ENCODE measurements at places on chromosomes 3 and 15. TPM values are rescaled to one million over a fixed set of nuclear protein-coding genes. Genes with fewer than 3 reads are reported as not detected.

- H3K27me3 ChIP-seq, result no peaks in the 10 kb centered on the region
- peak; percentile 22 for DNase-seq
- H3K4me3 ChIP-seq, result peak overlapping the region; percentile 96
- peaks cover 7% of the 10 kb centered on the region for H3K36me3 ChIP-seq
Observed at GRCh38 chr15:97961067-97961954, 808 bp downstream of the ARRDC4 start.

- H3K4me3 ChIP-seq, result no peak overlapping the region
- H3K27ac ChIP-seq, result no peak overlapping the region
- H3K36me3 ChIP-seq, result no peaks in the 10 kb centered on the region
- no peaks in the 10 kb centered on the region for H3K27me3 ChIP-seq
Observed at GRCh38 chr15:56234804-56235203, 8.9 kb downstream of the RFX7 start.

DNA sequence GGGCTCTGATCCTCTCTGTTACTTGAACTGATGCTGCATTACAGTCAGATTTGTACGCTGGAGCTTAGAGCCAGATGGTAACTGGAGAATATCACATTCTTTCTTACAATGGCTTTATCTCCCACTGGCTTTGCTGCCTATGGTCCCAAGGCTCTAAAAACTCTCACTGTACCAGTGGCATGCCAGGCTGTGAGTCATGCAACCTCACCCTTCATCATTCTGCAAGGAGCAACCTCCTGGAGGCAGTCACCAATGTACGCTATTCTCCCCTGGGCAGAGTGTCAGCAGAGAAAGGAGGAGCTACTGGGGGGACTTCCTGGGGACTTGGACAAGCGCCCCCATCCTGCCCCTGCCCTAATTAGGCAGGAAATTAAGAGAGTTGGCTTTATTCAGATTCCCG is 97.9 kb upstream of the EIF1B start:
- H3K4me3 ChIP-seq, result no peak overlapping the region
- H3K27ac ChIP-seq, result no peak overlapping the region
- DNase-seq, result no peak

- no peak overlapping the region for H3K27ac ChIP-seq
- DNase-seq, result no peak
- H3K4me1 ChIP-seq, result no peaks in the 10 kb centered on the region
Observed at GRCh38 chr15:91465086-91465485, 365.0 kb downstream of the SV2B start.

GRCh38 chr15:78264304-78265136 is at the start of gene DNAJA4:
Gene DNAJA4 (plus strand): TSS chr15:78264562. CDS start chr15:78264764, 202 bp downstream.
- DNase-seq, result no peak
- H3K27ac ChIP-seq, result peak within 1 kb of the TSS; percentile 89
- H3K4me1 ChIP-seq, result peaks cover 19% of the 10 kb centered on the region
- H3K4me3 ChIP-seq, result no peak within 1 kb of the TSS
- peaks cover 8% of the 10 kb centered on the region for H3K27me3 ChIP-seq

- peak overlapping the region; percentile 85 for H3K27ac ChIP-seq
- DNase-seq, result peak; percentile 44
- peaks cover 68% of the 10 kb centered on the region for H3K4me1 ChIP-seq
- no peaks in the 10 kb centered on the region for H3K27me3 ChIP-seq
- peak overlapping the region; percentile 18 for H3K4me3 ChIP-seq
Observed at GRCh38 chr3:67006460-67006859, 8.4 kb downstream of the KBTBD8 start.

GRCh38 chr3:57160076-57160764 is 4.9 kb downstream of the IL17RD start:
- peaks cover 70% of the 10 kb centered on the region for H3K4me1 ChIP-seq
- H3K27me3 ChIP-seq, result no peaks in the 10 kb centered on the region
- H3K36me3 ChIP-seq, result no peaks in the 10 kb centered on the region
- H3K4me3 ChIP-seq, result no peak overlapping the region
- H3K27ac ChIP-seq, result no peak overlapping the region

DNA sequence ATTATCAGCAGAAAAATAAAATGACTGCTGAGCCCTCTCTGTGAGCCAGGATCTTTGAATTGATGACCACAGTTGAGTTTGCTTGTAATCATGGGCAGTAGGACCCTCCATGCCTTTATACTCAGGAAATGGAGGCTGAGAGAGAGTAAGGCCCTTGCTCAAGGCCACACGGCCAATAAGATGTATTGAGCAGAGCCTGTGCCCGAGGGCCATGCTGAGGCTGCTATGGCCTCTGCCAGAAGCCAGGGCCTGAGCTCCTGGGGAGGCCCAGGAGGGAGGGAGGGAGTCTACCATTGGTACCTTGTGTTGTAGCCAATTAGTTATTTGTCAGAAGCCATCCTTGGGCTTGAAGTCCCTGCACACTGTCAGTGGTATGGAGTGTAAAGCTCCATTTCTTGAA is 151.4 kb downstream of the DNAJB8 start:
- H3K36me3 ChIP-seq, result no peaks in the 10 kb centered on the region
- H3K4me1 ChIP-seq, result peaks cover 13% of the 10 kb centered on the region
- no peak overlapping the region for H3K4me3 ChIP-seq

DNA sequence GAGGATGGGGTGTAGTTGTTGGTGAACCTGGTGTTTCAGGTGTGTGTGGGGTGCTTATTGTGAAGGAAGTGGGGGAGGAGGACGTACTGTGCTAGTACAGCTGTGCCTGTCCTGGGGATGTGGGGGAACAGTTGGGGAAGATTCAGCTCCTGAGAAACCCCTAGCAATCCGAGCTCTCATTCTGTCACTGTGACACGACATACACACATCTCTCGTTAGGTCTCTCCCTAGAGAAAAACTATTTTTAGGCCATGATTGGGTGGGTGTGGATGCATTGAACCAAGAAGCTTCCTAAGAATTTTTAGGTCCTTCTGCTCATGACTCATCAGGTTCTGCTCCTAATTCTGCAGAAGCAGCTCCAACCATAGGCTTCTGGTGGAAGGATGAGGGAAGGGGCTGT is 54.3 kb downstream of the SLC30A4 start:
- no peak overlapping the region for H3K27ac ChIP-seq
- no peak for DNase-seq
- H3K36me3 ChIP-seq, result no peaks in the 10 kb centered on the region
- no peaks in the 10 kb centered on the region for H3K27me3 ChIP-seq
- no peak overlapping the region for H3K4me3 ChIP-seq
- H3K4me1 ChIP-seq, result no peaks in the 10 kb centered on the region

DNA sequence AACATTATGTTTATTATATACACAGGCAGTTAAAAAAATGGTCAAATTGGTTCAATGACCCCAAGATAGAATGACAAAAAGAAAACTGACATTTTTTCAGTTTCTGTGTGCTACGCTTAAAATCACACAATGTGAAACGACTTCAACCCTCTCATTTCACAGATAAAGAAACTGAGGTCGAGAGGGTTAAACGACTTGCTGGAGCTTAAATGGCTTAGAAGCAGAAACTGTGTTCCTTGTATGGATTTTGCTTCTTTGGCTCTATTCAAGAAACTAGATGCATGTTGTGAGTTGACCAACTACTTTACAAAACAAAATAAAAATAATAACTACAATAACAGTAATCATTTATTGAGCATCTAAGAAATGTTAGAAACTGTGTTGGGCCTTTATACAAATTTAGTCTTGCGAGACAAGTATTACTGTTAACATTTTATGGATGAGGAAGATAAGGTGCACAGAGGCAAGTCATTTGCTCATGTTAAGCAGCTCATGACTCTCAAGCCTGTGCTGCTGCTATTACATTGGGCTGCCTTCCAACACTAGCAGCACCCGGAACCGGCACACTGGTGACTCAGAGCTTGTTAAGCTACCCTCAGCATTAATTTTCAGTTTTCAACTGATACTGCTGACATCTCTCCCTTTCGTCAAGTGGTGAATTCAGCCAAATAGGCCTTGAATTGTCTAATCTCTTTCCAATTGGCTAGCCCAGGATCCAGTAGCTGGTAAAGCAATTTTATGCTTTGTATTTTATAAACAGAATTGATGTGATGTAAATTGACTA is 487.6 kb downstream of the NAALADL2 start:
- no peaks in the 10 kb centered on the region for H3K27me3 ChIP-seq
- H3K27ac ChIP-seq, result no peak overlapping the region
- H3K36me3 ChIP-seq, result no peaks in the 10 kb centered on the region
- no peaks in the 10 kb centered on the region for H3K4me1 ChIP-seq
- DNase-seq, result peak; percentile 96
- H3K4me3 ChIP-seq, result no peak overlapping the region

GRCh38 chr3:120528163-120528562 is 68.0 kb upstream of the NDUFB4 start:
- no peak for DNase-seq
- no peak overlapping the region for H3K4me3 ChIP-seq
- H3K27ac ChIP-seq, result no peak overlapping the region
- H3K4me1 ChIP-seq, result no peaks in the 10 kb centered on the region
- H3K27me3 ChIP-seq, result no peaks in the 10 kb centered on the region

DNA sequence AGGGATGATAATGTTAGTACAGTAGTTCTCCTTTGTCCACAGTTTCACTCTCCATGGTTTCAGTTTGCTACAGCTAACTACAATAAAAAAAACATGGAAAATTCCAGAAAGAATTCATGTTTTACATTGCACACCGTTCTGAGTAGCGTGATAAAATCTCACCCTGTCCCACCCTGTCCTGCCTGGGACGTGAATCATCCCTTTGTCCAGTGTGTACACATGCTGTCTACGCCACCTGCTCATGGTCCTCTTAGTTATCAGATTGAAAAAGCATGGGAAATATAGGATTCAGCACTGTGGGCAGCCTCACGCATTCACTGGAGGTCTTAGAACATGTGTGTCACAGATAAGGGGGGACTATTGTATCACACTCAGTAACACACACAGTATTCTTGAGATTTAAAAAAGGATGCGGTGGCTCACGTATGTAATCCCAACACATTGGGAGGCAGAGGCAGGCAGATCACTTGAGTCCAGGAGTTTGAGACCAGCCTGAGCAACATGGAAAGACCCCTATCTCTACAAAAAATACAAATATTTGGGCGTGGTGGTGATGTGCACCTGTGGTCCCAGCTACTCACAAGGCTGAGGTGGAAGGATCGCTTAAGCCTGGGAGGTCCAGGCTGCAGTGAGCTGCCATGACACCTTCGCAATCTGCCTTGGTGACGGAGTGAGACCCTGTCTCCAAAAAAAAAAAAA is 8.7 kb upstream of the FLNB start:
- no peaks in the 10 kb centered on the region for H3K36me3 ChIP-seq
- peaks cover 4% of the 10 kb centered on the region for H3K4me1 ChIP-seq
- H3K27ac ChIP-seq, result peak overlapping the region; percentile 48
- H3K4me3 ChIP-seq, result no peak overlapping the region
- no peak for DNase-seq
- H3K27me3 ChIP-seq, result no peaks in the 10 kb centered on the region

GRCh38 chr15:45449916-45450867 is 71.8 kb upstream of the GATM start:
- H3K4me3 ChIP-seq, result no peak overlapping the region
- H3K27ac ChIP-seq, result no peak overlapping the region
- no peaks in the 10 kb centered on the region for H3K27me3 ChIP-seq
- no peaks in the 10 kb centered on the region for H3K4me1 ChIP-seq
- no peak for DNase-seq

GRCh38 chr3:186380622-186381380 is 18.8 kb upstream of the DGKG start:
- H3K27me3 ChIP-seq, result no peaks in the 10 kb centered on the region
- H3K4me1 ChIP-seq, result no peaks in the 10 kb centered on the region
- no peaks in the 10 kb centered on the region for H3K36me3 ChIP-seq
- no peak overlapping the region for H3K4me3 ChIP-seq
- DNase-seq, result peak; percentile 44

- H3K36me3 ChIP-seq, result no peaks in the 10 kb centered on the region
- H3K4me3 ChIP-seq, result no peak overlapping the region
- H3K27me3 ChIP-seq, result no peaks in the 10 kb centered on the region
- DNase-seq, result no peak
Observed at GRCh38 chr15:71639471-71639870, 170.9 kb upstream of the NR2E3 start.

DNA sequence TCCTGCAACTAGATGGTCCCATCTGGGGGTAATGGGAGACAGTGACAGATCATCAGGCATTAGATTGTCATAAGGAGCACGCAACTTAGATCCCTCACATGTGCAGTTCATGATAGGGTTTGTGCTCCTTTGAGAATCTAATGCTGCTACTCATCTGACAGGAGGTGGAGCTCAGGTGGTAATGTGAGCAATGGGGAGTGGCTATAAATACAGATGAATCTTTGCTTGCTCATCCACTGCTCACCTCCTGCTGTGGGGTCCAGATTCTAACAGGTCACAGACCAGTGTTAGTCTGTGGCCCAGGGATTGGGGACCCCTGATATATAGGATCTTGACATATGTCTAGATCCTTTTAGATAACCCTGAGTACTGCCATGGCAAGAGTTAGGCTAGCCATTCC is 52.7 kb downstream of the RASGRF1 start:
- no peaks in the 10 kb centered on the region for H3K4me1 ChIP-seq
- no peak overlapping the region for H3K27ac ChIP-seq
- no peak overlapping the region for H3K4me3 ChIP-seq
- H3K27me3 ChIP-seq, result no peaks in the 10 kb centered on the region
- DNase-seq, result no peak
- no peaks in the 10 kb centered on the region for H3K36me3 ChIP-seq

DNA sequence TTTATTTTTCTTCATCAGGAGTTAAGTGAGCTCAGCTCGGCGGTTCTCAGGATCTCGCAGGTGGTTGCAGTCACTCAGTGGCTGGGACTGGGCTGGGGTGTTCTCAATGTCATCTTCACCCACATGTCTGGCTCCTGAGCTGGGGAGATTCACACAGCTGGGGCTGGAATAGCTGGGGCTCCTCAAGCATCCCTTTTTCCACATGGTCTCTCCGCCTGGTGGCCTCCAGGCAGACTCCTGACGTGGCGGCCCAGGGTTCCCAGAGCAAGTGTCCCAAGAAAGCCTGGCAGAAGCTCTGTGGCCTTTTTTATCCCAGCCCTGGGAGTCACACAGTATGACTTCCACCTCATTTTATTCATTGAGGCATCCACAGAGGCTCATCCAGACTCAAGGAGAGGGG is 84.1 kb upstream of the ANKRD34C start:
- no peak overlapping the region for H3K27ac ChIP-seq
- H3K27me3 ChIP-seq, result no peaks in the 10 kb centered on the region
- H3K36me3 ChIP-seq, result no peaks in the 10 kb centered on the region
- no peaks in the 10 kb centered on the region for H3K4me1 ChIP-seq
- no peak overlapping the region for H3K4me3 ChIP-seq
- DNase-seq, result no peak

DNA sequence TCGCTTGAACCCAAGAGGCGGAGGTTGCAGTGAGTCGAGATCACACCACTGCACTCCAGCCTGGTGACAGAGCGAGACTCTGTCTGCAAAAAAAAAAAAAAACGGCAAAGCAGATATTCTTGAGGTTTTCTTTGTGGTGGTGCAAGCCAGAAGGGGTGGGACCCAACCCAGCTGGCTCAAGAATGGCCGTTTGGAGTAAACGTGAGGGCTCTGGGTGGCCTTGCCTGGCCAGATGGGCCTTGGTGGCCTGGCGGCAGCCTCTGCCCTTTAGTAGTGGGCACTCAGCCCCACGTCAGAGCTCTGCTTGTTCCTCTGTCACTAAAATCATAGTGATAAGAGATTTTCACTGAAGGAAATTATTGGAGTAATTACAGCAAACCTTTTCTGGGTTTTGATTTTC is 50.5 kb downstream of the ATP1B3 start:
- no peaks in the 10 kb centered on the region for H3K27me3 ChIP-seq
- no peak overlapping the region for H3K4me3 ChIP-seq

- no peaks in the 10 kb centered on the region for H3K4me1 ChIP-seq
- no peaks in the 10 kb centered on the region for H3K27me3 ChIP-seq
- DNase-seq, result no peak
- no peak overlapping the region for H3K4me3 ChIP-seq
Observed at GRCh38 chr15:46061002-46061401, 426.2 kb downstream of the SQOR start.

The LRRC57 gene
- 20.3 TPM for total RNA-seq

The CLEC3B gene
- not detected for total RNA-seq

The HCLS1 gene
- total RNA-seq, result 0.57 TPM

The CLRN1 gene
- not detected for total RNA-seq

The TLR9 gene
- not detected for total RNA-seq

The ZNF620 gene
- total RNA-seq, result 7.5 TPM

The PRRT3 gene
- 11.0 TPM for total RNA-seq

The GRIP2 gene
- 0.06 TPM for total RNA-seq

The PGBD4 gene
- 1.7 TPM for total RNA-seq

The LCTL gene
- not detected for total RNA-seq

The SCAMP5 gene
- total RNA-seq, result 5.8 TPM
